ENCODE measurements at places on chromosomes 5 and 9. TPM values are rescaled to one million over a fixed set of nuclear protein-coding genes. Genes with fewer than 3 reads are reported as not detected.

SMIM15 gene
- 123 TPM for total RNA-seq

IFNK gene
- total RNA-seq = not detected

DNA sequence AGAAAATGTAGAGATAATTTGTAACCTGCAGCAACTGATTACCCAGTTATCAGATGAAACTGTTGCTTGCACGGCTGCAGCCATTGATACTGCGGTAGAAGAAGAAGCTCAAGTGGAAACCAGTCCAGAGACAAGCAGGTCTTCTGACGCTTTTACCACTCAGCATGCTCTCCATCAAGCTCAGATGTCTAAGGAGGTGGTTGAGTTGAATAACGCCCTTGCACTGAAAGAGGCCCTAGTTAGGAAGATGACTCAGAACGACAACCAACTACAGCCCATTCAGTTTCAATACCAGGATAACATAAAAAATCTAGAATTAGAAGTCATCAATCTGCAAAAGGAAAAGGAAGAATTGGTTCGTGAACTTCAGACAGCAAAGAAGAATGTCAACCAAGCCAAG, 1.7 kb downstream of the KIF4B start:
- DNase-seq = no peak
- no peak overlapping the region for H3K27ac ChIP-seq
- no peaks in the 10 kb centered on the region for H3K36me3 ChIP-seq
- H3K27me3 ChIP-seq = no peaks in the 10 kb centered on the region
- no peaks in the 10 kb centered on the region for H3K4me1 ChIP-seq

GABRP gene
- total RNA-seq = not detected

ST6GALNAC4 gene
- total RNA-seq = 66.5 TPM

PCDHA1 gene
- 0.13 TPM for total RNA-seq

LRRTM2 gene
- total RNA-seq = 0.35 TPM

CER1 gene
- total RNA-seq = not detected

MIER3 gene
- total RNA-seq = 56.0 TPM

DNA sequence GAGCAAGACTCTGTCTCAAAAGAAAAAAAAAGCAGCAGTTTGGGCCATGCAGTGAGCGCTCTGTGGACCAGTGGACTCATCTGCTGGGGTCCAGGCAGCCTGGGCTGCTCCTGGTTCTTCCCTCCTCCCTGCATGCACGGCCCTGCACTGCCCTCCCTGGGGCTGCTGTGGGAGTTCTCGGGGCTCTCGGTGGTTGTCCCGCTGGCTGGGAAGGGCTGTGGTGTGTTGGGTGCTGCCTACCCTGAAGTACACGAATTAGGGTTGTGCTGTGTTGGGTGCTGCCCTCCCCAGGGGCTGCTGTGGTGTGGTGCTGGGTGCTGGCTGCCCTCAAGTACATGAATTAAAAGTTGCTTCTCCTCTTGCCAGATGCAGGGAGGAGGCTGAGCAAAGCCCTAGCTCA, 18.3 kb upstream of the CLPTM1L start:
- no peaks in the 10 kb centered on the region for H3K36me3 ChIP-seq
- no peaks in the 10 kb centered on the region for H3K27me3 ChIP-seq
- no peak for DNase-seq
- no peaks in the 10 kb centered on the region for H3K4me1 ChIP-seq
- H3K27ac ChIP-seq = no peak overlapping the region

PCDHB3 gene
- total RNA-seq = 1.5 TPM

- no peaks in the 10 kb centered on the region for H3K36me3 ChIP-seq
- H3K4me1 ChIP-seq = peaks cover 7% of the 10 kb centered on the region
- no peaks in the 10 kb centered on the region for H3K27me3 ChIP-seq
- no peak for DNase-seq
Observed at GRCh38 chr9:75935591-75935990, 45.1 kb downstream of the PCSK5 start.

DNA sequence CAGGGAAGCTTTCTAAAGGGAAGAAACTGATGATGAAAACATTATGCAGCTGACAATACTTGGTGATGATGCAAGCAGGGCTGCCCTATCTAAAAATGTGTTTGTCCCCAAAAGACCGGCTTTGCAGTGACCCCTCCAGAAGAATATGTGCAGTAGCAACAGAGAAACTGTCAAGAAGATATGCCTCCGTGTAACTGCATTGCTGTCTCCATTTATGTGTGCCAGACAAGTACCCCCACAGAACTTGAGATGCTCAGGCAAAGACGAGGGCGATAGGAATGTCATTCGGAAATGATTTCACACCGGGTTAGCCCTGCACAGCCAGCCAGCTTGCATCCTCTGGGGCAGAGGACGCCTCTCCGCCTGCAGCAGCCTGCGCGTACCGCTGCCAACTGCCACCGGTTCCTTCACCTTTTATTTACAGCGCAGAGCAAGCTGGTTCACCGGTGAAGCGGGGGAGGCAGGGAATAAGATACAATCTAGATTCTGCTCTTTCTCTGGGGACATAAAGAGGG, 2.0 kb downstream of the GABBR2 start:
- peaks cover 41% of the 10 kb centered on the region for H3K27me3 ChIP-seq
- H3K27ac ChIP-seq = no peak overlapping the region
- no peak overlapping the region for H3K4me3 ChIP-seq
- DNase-seq = no peak
- H3K4me1 ChIP-seq = no peaks in the 10 kb centered on the region

- no peaks in the 10 kb centered on the region for H3K27me3 ChIP-seq
- H3K4me1 ChIP-seq = peaks cover 4% of the 10 kb centered on the region
- peak; percentile 75 for DNase-seq
- H3K36me3 ChIP-seq = no peaks in the 10 kb centered on the region
- H3K27ac ChIP-seq = peak overlapping the region; percentile 63
- peak overlapping the region; percentile 31 for H3K4me3 ChIP-seq
Observed at GRCh38 chr5:67166460-67167285, 29.9 kb downstream of the CD180 start.

CEL gene
- total RNA-seq = 0.61 TPM

FBP2 gene
- total RNA-seq = not detected

DNA sequence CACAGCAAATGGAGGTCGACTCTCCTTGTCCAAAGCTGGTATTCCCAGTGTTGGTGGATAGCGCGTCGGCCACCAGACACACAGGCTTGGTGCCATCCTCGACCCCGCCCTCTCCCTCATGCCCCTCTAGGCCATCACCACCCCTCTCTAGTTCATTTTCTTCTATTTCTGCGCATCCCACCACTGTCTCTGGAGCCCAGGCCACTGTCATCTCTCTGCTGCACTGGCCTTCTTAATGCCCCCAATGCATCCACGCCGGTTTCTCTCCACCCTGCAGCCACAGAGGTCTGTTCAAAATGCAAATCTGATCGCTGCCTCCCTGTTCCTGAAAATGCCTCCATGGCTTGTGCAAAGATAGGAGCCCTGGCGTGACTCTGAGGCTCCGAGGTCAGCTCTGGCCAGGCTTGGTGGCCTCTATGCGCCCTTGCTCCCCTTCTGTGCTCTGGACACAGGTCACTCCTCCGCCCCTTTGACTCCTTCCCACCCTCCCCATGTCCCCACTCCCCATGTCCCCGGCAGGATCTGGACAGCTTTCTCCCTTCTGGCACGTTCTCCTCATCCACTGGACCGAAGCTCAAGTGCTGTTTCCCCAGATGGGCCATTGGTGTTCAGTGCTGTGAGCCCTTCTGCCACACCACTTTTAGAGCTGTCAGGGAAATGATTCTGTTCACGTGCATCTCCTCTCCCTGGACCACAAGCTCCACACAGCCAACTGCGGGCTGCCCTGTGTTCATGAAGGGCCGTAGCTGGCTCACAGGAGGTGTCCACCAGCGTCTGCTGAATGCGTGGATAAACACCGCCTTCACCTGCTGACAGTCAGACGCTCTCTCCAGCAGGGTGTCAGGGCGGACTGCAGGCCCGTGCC, 59.5 kb upstream of the RNF130 start:
- peak; percentile 9 for DNase-seq
- no peaks in the 10 kb centered on the region for H3K4me1 ChIP-seq
- H3K27ac ChIP-seq = no peak overlapping the region
- H3K27me3 ChIP-seq = no peaks in the 10 kb centered on the region
- H3K36me3 ChIP-seq = no peaks in the 10 kb centered on the region

GRCh38 chr9:78954286-78954685, 617.5 kb upstream of the TLE4 start:
- H3K36me3 ChIP-seq = no peaks in the 10 kb centered on the region
- H3K4me3 ChIP-seq = no peak overlapping the region
- no peak for DNase-seq
- H3K27ac ChIP-seq = no peak overlapping the region

- H3K4me3 ChIP-seq = no peak overlapping the region
- H3K27me3 ChIP-seq = no peaks in the 10 kb centered on the region
- no peaks in the 10 kb centered on the region for H3K4me1 ChIP-seq
- no peaks in the 10 kb centered on the region for H3K36me3 ChIP-seq
- DNase-seq = no peak
Observed at GRCh38 chr9:14670718-14671117, 22.5 kb downstream of the ZDHHC21 start.

DNA sequence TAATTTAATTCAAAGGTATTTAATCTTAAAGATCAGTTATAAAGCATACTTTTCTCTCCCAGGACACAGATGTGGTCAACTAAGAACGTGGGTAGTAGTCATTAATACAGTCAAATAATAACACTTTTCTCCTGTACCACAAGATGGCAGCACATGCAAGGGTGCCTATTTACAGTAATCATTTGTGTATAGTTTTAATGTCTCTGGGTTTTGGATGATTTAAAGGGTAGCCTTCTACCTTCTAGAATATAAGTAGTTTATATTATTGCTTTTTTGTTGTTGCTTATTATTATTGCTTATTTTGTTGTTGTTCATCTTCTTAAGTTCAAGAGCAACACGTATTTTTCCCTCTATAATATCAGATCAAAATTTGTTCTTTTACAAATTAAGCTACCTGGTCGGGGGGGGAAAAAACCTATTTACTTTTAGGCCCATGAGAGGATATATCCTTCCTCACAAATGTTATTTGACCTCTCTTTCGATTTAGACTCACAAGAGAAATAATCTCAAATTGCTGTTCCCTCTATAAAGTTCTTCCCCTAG, 59.6 kb upstream of the SLC27A6 start:
- no peaks in the 10 kb centered on the region for H3K36me3 ChIP-seq
- no peaks in the 10 kb centered on the region for H3K27me3 ChIP-seq
- no peak overlapping the region for H3K4me3 ChIP-seq
- H3K27ac ChIP-seq = no peak overlapping the region
- H3K4me1 ChIP-seq = no peaks in the 10 kb centered on the region

- no peak overlapping the region for H3K27ac ChIP-seq
- H3K27me3 ChIP-seq = no peaks in the 10 kb centered on the region
- no peak for DNase-seq
- no peaks in the 10 kb centered on the region for H3K4me1 ChIP-seq
- no peaks in the 10 kb centered on the region for H3K36me3 ChIP-seq
- H3K4me3 ChIP-seq = no peak overlapping the region
Observed at GRCh38 chr9:14989811-14990210, 79.6 kb upstream of the FREM1 start.

GRCh38 chr9:18437315-18438201, 36.4 kb upstream of the ADAMTSL1 start:
- H3K4me3 ChIP-seq = no peak overlapping the region
- DNase-seq = no peak
- H3K27me3 ChIP-seq = no peaks in the 10 kb centered on the region
- no peaks in the 10 kb centered on the region for H3K36me3 ChIP-seq
- no peak overlapping the region for H3K27ac ChIP-seq
- no peaks in the 10 kb centered on the region for H3K4me1 ChIP-seq

- H3K4me3 ChIP-seq = no peak overlapping the region
- H3K4me1 ChIP-seq = no peaks in the 10 kb centered on the region
- H3K27ac ChIP-seq = no peak overlapping the region
Observed at GRCh38 chr5:157479612-157480510, 19.8 kb downstream of the NIPAL4 start.

DNA sequence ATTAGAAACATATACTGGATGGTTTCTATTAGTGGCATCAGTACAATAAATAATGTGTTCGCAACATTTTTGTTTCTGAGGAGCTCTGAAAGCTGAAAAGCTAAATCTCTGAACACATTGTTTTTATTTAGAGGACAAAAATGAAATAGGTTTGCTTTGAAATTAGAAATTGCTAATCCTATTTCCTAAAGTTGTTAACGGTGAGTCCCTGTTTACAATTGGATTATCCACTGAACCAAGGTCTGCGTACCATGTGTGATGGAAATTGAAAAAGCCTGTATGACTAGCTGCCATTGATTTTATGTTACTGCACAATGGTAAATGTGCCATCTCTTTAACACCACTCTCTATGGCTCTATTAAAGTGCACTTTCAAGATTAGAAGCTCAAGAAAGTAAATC, 297.7 kb upstream of the NUDT12 start:
- H3K27me3 ChIP-seq = no peaks in the 10 kb centered on the region
- H3K36me3 ChIP-seq = no peaks in the 10 kb centered on the region
- H3K4me3 ChIP-seq = no peak overlapping the region
- no peak for DNase-seq

CCDC107 gene
- 19.4 TPM for total RNA-seq

SPAG8 gene
- 0.82 TPM for total RNA-seq

GRCh38 chr5:34051374-34051980, 8.5 kb upstream of the C1QTNF3 start:
- H3K27me3 ChIP-seq = no peaks in the 10 kb centered on the region
- H3K27ac ChIP-seq = no peak overlapping the region
- no peak for DNase-seq
- no peaks in the 10 kb centered on the region for H3K36me3 ChIP-seq
- H3K4me3 ChIP-seq = no peak overlapping the region

DNA sequence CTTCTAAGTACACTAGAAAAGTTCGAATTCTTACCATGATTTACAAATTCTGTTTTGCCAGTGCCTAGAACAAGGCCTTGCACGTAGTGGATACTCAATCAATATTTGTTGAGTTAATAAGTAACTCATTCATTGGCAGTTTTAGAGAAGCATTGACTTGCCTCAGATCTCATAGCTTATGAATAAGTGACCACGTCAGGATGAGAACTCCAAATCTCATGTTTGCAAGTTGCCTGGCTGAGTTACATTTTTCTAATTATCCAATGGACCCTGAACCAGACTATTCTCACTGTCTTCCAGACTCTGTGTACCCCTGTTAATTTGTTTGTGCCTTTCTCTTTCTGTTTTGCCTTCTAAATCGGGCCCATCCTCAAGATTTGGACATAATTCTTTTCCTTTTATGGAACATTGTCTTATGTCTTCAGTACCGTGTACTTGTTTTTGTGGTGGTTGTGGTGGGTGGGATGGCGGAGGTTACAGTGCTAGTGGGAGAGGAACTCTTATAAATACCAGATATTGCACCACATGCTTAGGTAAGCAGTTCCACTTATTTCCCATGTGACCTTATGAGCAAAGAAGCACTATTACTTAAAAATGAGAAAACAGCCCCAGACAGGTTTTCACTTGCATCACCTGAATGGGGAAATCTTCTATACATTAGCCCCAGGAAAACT, 96.3 kb downstream of the UNC13B start:
- no peak overlapping the region for H3K4me3 ChIP-seq
- H3K27ac ChIP-seq = peak overlapping the region; percentile 24
- no peaks in the 10 kb centered on the region for H3K4me1 ChIP-seq
- no peaks in the 10 kb centered on the region for H3K27me3 ChIP-seq
- H3K36me3 ChIP-seq = no peaks in the 10 kb centered on the region

- H3K4me3 ChIP-seq = no peak overlapping the region
- no peak for DNase-seq
- no peaks in the 10 kb centered on the region for H3K27me3 ChIP-seq
- H3K36me3 ChIP-seq = no peaks in the 10 kb centered on the region
Observed at GRCh38 chr5:178668579-178668978, 41.7 kb upstream of the CLK4 start.

MTAP gene
- 22.0 TPM for total RNA-seq

Data from colonic mucosa (tissue), 4 donors.